ENCODE measurements at places on chromosomes 11 and 22.

- no peak for DNase-seq
Measured at GRCh38 chr11:65744026-65744698, 23.6 kb upstream of the RNASEH2C start.

DNA sequence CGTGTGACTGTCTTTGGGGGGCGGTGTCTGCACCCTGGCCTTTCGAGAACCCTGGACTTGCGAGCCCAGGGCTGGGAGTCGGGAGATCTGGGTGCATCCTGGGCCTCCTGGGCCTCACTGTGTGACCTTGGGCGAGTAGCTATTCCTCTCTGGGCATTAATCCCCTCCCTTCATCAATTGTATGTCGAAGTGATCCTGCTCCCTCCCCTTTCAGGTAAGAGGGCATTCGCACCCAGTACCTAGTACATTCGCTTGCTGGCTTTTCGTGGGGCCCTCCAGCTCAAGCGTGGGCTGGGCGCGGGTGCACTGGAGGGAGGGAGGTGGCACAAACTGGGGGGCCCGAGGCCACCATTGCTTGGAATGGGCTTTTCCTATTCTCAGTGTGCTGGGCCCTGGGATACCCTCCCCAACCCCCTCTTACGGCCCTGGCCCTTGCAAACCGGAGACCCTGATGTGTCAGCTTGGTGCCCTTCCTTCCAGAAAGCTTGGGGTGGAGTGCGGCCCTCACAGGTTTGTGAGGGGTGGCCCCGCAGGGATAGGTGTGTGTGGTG is 530 bp downstream of the USP35 start:
- DNase-seq = no peak

DNA sequence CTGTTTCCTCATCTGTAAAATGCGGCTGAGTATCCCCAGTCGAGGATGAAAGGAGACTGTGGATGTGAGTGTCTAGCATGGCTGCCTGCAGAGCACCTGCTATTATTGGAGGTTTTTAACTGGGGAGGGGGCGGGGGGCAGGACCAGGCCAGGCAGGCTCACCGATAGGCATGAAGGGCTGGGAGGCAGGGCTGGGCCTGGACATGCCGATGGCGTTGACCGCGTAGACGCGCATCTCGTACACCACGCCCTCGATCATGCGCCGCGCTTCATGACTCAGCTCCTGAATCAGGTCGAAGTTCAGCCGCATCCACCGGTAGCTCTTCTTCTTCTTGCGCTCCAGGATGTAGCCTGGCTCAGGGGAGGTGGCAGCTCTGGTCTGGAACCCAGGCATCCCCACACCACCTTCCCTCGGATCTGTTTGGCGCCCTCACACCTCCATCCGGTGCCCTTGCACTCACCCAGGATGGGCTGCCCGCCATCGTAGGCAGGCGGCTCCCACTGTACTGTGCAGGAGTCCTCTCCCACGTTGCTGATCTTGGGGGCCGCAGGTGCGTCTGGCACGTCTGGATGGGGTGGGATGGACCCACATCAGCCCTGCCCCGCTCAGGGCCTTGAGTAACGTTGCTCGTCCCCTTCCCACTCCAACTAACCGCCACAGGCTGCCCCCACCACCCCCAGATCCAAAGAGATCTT is 15.1 kb downstream of the MYBPC3 start:
- no peak for DNase-seq

DNA sequence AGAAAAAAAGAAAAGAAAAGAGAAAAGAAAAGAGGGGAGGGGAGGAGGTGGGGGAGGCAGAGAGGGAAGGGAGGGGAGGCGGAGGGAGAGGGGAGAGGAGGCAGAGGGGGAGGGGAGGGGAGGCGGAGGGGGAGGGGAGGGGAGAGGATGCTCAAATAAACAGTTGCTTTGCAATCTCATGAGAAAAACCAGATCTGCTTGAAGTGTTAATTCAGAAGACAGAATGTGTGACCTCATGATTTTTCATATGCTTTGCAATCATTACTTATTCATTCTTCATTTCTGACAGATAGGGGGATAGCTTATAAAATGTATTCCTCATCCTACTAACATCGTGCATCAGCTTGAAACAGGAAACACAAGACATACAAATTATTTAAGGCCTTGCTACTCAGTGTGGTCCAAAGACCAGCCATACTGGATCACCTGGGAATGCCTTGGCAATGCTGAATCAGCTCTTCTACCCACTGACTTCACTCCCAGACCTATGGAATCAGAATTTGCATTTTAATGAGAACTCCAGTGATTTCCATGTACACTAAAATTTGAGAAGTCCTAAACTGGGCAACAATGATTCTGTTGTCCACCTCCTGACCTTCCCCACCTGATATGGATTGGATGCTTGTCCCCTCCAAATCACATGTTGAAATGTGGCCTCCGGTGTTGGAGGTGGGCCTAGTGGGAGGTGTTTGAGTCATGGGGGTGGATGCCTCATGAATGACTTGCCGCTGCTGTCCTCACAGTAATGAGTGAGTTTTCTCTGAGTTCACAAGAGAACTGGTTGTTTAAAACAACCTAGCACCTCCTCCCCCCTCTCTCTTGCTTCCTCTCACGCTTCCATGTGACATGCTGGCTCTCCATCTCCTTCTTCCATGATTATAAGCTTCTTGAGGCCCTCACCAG is 69.2 kb downstream of the CCDC34 start:
- no peak for DNase-seq

DNA sequence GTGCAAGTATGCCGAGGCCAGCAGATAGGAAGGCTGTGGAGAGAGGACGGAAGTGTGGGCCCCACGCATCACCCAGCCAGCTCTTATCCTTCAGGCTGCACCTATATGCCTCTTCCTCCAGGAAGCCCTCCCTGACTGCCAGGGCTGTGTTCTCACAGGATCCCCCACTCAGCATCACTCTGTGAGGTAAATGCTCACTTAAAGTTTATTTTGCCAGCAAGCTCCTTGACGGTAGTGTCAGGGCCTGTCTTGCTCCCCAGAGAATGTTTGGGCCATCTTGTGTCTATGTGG is 4.4 kb downstream of the TBX10 start:
- DNase-seq = no peak

All from stimulated activated CD4-positive, alpha-beta T cell treated with anti-CD3 and anti-CD28 coated beads, TNF-alpha, amount 100 ng/mL, for 1 hour (primary cell).